ENCODE measurements at places on chromosomes 3 and 15. TPM values are rescaled to one million over a fixed set of nuclear protein-coding genes. Genes with fewer than 3 reads are reported as not detected.
A peak's percentile ranks its signal among the peaks of the same experiment; 100 is the strongest.

DNA sequence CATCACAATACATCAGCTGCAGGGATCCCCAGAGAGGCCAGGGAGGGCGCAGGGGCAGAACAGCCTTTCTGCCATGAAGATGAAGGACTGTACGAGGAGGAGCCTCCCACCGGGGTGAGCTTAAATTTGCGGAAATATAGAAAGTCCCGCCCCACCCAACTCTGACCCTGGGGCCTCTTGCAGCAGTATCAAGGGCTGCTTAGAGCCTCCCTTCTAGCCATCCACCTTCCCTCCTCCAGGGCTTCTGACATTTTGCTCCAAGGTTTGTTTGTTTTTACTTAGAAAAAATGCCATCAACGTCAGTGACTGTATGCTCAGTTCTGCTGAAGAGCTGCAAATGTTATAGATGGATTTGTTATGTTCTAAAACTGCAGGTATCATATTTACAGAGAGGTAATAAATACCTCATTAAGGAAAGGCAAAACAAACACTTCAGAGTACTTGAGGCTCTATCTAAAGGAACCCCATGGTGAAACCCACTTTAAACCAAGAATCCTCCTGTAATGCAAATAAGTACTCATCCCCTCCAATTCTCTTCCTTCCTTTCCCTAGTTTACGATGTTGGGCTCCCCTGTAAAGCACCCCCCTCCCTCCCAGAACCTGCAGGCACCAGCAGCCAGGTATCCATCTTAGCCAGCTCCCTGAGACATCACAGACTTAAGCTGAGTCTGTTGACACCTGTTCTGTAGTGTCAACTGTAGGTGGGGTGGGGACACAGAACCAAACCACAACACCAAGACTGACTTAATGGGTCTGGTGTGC, 30.5 kb downstream of the RFTN1 start:
- DNase-seq, result peak; percentile 55

Gene BTLA
- 0.99 TPM for total RNA-seq

- DNase-seq, result peak; percentile 41
Measured at GRCh38 chr15:25776071-25776746, 86.9 kb downstream of the ATP10A start.

- no peak for DNase-seq
Measured at GRCh38 chr15:67164811-67165253, 89.6 kb downstream of the AAGAB start.

- DNase-seq, result no peak
Measured at GRCh38 chr15:55884223-55884622, 109.2 kb downstream of the NEDD4 start.

Gene TMEM40
- total RNA-seq, result 0.84 TPM

- DNase-seq, result no peak
Measured at GRCh38 chr15:84772467-84772866, 24.1 kb downstream of the ZNF592 start.

Gene CTXND1
- total RNA-seq, result 0.21 TPM

GRCh38 chr3:18124501-18124900, 300.6 kb downstream of the SATB1 start:
- no peak for DNase-seq

DNA sequence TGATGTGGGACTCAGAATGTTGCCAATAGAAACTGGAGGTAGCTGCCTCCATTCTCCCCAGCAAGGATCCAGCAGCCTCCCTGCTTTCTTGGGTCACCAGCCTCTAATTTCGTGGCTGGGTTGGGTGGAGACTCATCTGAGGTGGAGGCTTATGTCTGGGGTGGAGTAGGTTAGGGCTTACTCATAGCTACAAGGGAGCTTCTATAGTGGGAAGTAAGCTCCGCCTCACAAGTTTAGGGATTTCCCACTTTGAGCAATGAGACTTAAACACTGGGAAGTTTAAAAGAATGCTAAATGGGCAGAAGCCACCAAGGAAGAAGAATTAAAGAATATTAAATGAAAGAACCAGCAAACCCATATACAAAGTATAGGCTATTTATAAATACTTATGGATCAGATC, 63.8 kb downstream of the GJD2 start:
- DNase-seq, result no peak

Gene NCK1
- total RNA-seq, result 51.9 TPM

Gene ACAA1
- 54.8 TPM for total RNA-seq

Gene GRAMD2A
- total RNA-seq, result 1.5 TPM

- DNase-seq, result no peak
Measured at GRCh38 chr3:53253707-53254508, 1.9 kb downstream of the TKT start.

- no peak for DNase-seq
Measured at GRCh38 chr15:73748730-73749129, 4.4 kb downstream of the INSYN1 start.

DNA sequence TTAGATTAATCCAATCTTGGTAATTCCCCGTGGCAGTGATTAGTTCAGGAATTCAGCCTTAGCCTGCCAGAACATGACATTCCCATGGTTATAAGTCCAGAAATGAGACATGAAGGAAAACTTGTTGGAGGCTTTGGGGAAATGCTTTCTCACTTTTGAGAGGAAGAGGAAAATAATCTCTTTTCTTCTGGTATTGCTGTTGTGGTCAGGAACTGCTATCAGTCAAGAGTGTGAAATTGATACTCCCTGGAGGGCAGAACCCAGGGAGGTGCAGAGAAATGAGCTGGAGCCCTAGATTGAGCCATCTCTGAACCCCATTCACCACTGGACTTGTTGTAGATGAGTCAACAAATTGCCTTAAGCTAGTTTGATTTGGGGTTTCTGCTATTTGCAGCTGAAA, 38.6 kb upstream of the APH1B start:
- no peak for DNase-seq

GRCh38 chr15:101276501-101277037, 716 bp downstream of the SELENOS start:
- DNase-seq, result no peak

GRCh38 chr3:12869035-12869621, 27.8 kb upstream of the RPL32 start:
- DNase-seq, result peak; percentile 83

Gene SERPINI2
- 0.51 TPM for total RNA-seq

Gene INKA1
- 8.8 TPM for total RNA-seq

- no peak for DNase-seq
Measured at GRCh38 chr3:188046561-188047211, 107.3 kb upstream of the LPP start.

Gene PLA2G4D
- not detected for total RNA-seq

GRCh38 chr3:110067527-110067926, 730.2 kb upstream of the DPPA4 start:
- no peak for DNase-seq

Data from aorta (tissue), 5 donors.